Activated naive CD4-positive, alpha-beta T cell (primary cell): ENCODE measurements at places on chromosomes 2 and 18.

GRCh38 chr2:197360744-197361156, 50.2 kb upstream of the ANKRD44 start:
- no peak for DNase-seq

DNA sequence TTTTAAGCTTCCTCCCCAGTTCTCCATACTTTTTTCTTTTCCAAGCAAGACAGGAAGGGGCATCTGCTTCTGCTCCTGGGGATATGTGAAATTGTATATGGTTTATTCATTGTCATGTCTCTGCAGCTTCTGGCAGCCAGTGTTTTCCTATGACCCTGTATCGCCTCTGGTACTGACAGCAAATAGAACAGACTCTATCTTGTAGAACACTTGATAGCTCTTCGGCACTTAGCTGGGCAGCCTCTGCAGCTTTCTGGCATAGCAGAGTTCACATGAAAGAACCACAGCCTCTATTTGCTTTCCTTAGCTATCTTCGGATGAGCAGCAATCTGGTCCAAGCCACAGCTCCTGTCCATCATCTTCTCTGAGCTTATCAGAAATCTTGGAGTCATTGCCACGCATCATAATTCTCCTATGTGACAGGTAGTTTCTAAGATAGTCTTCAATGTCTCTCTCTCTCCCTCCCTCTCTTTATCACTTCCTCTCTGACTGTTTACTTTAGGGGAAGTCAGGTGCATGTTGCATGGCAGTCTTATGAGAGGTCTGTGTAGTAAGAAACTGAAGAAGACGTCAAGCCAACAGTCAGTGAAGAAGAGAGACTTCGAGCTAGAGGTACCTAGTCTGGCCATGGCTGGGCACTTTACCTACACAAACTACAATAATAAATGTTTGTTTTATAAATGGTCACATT, 627.7 kb upstream of the CDH2 start:
- no peak for DNase-seq

GRCh38 chr2:14424478-14425390, 207.8 kb upstream of the LRATD1 start:
- DNase-seq: no peak

GRCh38 chr2:33272001-33272400, 204.4 kb upstream of the RASGRP3 start:
- no peak for DNase-seq

GRCh38 chr2:59195851-59196250, 954.7 kb upstream of the FANCL start:
- no peak for DNase-seq

DNA sequence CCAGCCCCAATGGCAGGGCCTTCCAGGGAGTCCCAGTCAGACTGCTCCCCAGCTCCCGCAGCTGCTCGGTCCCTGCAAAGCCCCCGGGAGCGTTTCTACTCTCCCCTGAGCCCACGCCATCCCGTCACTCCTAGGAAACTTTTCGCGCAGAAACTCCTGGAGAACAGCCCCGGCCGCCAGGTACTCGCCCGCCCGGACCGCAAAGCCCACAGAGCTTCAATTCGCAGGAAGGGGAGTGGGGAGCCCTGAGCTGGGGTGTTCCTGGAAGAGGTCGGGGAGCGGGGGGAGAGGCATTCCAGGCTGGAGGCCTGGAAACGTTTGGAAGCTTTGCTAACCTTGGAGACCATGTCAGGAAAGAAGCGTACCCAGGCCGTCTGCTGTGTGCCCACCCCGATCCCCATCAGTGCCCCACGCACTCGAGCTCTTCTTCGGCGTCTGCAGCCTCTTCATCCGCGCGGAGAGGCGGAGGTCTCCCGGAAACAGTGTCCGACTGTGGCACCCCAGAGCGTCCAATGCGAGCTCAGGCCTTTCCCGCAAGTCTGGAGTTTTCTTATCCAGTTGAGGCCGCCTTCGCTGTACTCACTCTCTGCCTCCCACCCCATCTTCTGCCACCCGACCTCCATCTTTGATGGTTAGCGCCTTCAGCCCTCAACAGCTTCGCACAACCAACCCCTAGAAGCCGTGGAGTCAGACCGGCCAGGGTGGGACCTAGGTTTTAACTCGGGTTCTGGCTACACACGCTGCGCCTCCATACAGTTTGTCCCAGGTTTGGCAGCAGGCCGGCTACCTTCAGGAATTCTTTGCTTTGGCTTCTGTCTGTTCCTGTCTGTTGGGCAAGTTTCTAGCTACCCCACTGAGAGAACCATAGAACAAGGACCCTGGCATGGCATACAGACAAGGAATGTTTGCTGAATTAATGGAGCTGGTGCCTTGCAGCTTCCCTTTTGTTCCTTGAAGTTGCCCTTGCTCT, 3.7 kb downstream of the PCGF1 start:
- no peak for DNase-seq

- no peak for DNase-seq
These were observed 90.4 kb downstream of the SLC8A1 start for GRCh38 chr2:40361478-40361877.

GRCh38 chr2:208673631-208674030, 267.0 kb downstream of the PTH2R start:
- DNase-seq: no peak

DNA sequence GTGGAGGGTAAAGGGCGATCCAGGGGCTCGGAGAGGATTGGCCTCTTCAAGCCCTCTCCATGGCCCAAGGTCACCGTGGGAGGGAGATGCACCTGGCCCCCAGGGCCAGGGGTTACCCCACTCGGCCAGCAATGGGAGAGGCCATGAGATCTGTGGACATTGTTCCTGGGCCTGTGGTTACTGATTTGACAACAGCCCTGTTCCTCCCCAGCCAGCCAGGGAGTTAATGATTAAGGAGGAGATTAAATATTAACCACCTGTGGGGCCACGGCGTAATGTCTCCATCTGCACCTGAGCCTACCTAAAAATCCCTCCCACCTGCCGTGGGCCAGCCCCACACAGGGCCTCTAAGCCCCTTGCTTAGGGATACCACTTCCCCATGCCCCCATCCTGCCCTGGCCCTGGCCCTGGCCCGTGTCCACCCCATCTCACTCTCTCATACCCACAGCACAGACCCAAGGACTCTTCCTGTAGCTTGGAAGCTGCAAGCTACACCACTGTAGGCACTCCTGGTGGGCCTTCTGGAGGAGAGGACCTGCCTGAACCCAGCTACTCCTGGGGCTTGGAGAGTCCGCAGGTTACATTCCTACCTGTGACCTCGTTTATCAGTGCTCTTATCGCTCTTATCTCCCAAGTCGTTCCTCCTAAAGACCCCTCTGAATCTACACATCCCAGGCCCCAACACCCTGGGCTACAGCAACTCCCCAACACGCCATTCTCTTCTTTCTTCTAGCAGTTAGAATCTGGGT, 32.1 kb downstream of the ZFP36L2 start:
- no peak for DNase-seq

- no peak for DNase-seq
These were observed 134.0 kb downstream of the NEDD4L start for GRCh38 chr18:58177896-58178470.

- DNase-seq: no peak
These were observed 894.5 kb upstream of the ACVR2A start for GRCh38 chr2:146950361-146950760.

DNA sequence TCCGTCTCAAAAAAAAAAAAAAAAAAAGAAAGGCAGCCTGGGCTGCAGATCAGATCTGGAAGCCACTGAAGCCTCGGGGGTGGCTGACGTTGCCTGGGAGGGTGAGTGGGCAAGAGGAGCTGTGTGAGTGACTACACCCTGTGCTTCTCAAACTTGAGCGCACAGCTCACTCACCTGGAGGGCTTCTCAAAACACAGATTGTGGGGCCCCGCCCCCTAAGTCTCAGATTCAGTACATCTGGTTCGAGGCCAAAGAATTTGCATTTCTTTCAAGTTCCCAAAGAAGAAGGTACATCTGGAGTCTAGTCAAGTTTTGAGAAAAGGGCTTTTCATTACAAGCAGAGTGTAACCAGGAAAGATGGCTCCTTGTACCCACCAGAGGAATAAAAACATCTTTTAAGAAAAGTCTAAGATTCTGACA, 97.7 kb upstream of the CAB39 start:
- no peak for DNase-seq

DNA sequence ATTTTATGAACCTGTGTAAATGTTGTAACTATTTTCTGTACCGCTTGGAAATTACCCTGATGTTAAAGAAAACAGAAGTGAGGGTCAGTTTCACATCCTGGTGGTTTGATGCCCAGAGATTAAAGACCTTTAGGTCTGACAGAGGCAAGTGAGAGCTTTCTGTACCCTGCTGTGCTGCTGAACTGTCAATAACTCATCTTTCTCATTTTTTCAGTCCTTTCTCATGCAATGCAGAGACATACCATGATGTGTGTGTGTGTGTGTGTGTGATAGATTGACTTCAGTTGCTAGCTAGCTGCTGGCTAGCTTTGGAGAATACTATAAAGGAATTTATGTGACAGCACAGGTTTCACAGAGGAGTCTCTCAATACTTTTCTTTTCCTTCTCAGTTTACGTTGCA, 2025.6 kb upstream of the LRRTM1 start:
- no peak for DNase-seq

DNA sequence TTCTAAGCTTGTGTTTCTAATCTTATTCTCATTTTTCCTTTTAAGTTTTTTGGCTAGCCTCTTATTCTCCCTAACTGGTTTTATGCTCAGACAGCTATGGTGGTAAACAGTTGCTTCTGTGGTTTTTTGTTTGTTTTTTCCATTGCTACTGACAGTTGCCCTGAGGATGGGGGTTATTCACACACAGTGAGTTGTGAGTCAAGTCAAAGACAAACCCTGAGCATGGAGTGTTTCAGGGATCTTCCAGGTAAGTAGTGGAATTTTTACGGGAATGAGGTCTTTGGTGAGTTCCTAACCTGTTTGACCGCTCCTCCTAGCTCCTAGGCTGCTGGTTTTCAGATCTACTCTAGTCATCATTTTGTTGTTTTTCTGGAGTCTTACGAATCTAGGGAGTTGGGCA, 162.8 kb downstream of the ZNF407 start:
- no peak for DNase-seq

DNA sequence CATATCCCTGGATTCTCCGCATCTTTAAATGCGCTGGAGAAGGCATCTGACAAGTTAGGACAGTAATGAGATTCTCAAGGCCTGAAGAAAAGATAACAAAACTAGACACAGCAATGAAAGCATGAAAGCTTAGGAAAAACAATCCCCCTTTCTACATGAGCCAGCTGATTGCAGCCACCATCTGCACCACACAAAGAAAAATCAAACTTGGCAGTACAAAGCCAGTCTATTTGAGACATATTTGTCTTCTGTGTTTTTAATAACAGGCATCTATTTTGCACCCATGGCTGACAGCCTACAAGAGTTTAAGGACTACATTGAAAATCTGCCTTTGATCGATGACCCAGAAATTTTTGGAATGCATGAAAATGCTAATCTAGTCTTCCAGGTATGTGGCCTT, 83.6 kb downstream of the TRABD2A start:
- no peak for DNase-seq

- DNase-seq: no peak
These were observed 520.6 kb downstream of the METTL4 start for GRCh38 chr18:2050702-2051201.

- no peak for DNase-seq
These were observed 6.9 kb upstream of the CXCR4 start for GRCh38 chr2:136124805-136125204.

DNA sequence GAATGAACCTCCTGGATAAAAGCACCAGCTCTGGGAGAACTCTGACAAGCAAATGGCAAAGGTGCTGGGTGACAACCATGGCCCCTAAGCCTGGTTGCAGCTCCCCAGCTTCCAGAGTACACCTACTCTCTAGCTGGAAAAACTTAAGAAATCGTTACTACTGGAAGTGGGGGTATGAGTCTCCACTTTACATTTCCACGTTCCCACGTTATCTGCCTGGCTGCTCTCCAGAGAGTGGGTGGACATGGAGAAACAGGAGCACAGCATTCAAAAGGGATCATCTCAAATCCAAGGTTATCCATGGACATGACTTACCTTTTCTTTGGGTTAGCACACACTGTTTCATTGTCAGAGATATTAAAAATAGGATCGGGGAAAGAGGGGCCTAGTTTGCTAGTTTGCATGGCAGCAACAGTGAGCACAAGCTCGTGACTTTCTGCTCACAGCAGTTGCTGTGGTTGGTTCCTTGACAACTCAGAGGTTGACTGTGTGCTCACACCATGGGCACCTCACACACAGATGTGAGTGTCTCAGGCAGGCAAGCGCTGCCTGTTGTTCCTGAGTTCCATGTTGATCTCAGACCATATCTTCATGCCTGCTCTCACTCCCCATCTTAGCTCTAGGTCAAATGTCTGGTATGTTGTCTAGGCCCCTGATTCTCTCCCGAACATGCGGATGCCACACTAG, 32.5 kb downstream of the PTPN18 start:
- DNase-seq: no peak

- DNase-seq: no peak
These were observed 54.0 kb downstream of the ADI1 start for GRCh38 chr2:3465328-3465727.

DNA sequence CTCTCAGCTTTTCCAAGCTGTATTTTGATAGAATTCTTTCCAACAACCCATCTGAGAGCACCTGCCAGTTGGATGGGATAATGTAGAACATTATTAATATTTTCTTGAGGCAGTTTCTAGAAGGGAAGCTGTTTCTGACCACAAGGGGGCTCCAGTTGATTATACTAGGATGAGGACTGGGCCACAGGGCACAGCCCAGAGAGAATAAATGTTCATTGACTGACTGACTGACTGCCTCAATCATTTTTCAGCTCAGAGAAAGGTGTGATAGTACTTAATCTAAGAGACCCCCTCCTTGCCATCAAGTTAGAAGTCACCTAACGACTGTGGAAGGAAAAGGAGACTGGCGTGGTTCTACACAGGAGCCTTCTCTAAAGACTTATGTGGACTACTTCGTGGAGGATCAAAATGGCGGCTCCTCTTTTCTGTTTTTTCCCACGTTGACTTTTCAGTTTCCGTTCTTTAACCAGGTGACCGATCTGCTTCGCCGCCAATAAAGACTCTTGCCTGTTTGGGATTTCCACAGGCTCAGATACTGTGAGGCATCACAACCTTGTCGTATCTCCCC, 31.9 kb upstream of the CREG2 start:
- DNase-seq: peak; percentile 23

- no peak for DNase-seq
These were observed 777 bp downstream of the GALNT3 start for GRCh38 chr2:165793161-165793778.

DNA sequence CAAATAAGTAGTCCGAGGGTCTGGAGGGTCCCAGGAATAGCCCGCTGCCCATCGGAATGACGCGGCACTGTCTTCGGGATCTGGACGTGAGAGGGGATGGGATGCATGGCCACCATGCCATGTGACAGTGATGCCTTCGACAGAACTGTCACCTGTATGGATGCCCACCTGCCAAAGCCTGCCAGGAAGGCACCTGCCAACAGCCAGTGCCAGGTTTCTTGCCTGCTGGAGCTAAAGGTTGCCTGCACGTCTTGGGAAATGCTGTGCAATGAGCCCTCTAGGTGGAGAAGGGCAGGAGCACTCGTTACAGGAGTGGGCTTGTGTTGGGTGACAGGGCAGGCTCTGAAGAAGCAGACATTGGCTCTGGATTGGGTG, 20.5 kb downstream of the GPR35 start:
- no peak for DNase-seq

- DNase-seq: peak; percentile 47
These were observed 27.2 kb upstream of the PTPN2 start for GRCh38 chr18:12911025-12911928.

GRCh38 chr2:109458512-109458911, 155.3 kb downstream of the SEPTIN10 start:
- no peak for DNase-seq

GRCh38 chr2:194705398-194705797, 951.6 kb upstream of the SLC39A10 start:
- no peak for DNase-seq
